ENCODE measurements at places on chromosomes 16 and 17.

GRCh38 chr16:67246756-67247191 lies 507 bp downstream of the FHOD1 start:
- DNase-seq, result no peak

GRCh38 chr16:7938175-7938574 lies 605.5 kb downstream of the RBFOX1 start:
- no peak for DNase-seq

GRCh38 chr16:86495756-86496261 lies 14.5 kb upstream of the FOXF1 start:
- no peak for DNase-seq

DNA sequence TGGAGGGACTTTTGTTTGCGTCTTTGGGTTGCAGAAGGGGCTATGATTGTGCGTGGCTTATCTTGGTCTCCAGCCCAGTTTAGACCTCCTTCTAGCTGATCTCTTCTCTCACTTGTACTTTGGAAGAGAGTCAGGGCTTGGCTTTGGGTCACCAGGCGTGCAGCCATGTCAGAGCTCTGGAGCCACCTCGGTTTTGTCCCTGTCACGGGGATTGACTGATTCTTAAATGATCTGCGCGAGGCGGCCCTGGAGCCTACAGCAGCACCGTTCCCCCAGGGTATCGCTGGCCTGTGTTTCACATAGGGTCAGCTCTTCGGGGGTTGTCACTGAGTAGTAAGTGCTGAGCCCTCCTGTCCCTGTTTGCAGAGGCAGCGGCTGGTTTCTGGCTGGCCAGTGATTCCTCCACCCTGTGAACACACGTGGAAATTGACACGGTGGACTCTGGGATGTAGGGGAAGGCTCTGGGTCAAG lies 209.8 kb upstream of the CHMP6 start:
- DNase-seq, result no peak

DNA sequence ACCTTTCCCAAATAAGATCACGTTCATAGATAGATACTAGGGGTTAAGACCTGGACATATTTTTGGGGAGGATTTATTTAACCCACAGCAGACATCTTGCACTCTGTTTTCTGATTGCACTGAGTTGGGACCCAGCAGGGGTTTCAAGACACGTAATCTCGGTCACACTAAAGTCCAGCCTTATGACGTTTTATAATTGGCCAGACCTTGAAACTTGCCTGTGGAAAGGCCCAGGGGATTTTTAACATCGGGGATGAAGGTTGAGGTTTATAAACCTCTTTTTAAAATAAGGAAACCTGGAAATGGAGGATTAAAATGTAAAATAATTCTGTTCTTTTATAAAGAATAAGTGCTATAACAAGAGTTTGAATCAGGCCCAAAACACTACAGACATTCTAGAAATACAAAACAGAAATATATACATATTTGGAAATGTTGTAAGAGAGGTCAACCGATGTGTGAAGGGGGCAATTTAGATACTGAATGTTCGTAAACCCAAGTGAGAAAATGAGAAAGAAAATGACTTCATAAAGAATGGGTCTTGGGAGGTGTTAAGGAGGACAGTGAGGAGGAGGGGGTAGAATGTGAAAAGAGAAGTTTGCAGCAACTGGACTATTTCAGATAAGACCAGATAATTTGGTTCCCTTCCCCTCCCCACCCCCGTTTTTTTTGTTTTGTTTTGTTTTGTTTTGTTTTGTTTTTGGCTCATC lies 61.1 kb upstream of the NOL11 start:
- no peak for DNase-seq

- DNase-seq, result peak; percentile 43
Measured at GRCh38 chr16:67708368-67708771, 10.7 kb downstream of the GFOD2 start.

DNA sequence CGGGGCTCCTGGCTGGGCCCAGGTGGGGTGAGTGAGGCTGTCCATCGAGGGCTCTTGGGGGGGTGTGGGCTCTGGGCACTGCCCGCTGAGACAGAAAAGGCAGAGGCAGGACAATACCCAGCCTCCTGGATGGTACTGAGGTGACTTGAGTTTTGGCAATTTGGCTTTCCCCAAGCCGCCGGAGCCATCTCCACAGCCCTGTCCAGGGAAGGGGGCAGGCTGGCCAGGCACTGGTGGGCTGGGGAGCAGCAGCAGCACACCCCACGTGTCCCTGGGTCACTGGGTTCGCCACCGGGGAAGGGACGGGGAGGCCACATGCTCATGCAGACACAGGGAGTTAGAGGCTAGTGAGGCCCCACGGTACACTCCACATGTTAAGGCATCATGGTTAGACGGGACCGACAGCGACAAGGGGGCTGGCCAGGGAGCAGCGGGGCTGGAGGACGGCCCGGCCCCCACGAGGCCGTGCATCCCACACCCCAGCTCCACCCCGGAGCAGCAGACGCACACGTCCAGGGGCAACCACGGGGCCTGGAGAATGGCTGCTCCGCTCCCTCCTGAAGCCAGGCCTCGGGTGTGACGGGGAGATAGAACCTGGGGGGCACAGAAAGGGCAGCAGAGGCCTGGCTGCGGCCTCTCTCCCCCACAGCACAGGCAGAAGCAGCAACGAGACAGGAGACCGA lies 3.0 kb downstream of the ARHGDIA start:
- DNase-seq, result no peak

DNA sequence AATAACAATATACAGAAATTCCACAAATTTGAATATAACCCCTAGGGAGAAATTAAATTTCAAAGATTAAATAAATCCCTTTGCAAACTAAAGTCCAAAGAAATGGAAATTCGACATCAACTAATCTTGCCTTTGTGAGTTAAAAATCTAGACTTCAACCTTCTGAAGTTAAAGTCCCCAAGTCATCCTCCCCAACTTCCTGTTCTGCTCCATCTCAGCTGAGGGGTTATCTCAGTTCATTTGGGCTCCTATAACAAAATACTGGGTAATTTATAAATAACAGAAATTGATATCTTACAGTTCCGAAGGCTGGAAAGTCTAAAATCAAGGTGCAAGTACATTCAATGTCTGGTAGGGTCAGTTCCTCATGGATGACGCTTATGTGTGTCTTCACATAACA lies 22.8 kb upstream of the KDM6B start:
- DNase-seq, result no peak

DNA sequence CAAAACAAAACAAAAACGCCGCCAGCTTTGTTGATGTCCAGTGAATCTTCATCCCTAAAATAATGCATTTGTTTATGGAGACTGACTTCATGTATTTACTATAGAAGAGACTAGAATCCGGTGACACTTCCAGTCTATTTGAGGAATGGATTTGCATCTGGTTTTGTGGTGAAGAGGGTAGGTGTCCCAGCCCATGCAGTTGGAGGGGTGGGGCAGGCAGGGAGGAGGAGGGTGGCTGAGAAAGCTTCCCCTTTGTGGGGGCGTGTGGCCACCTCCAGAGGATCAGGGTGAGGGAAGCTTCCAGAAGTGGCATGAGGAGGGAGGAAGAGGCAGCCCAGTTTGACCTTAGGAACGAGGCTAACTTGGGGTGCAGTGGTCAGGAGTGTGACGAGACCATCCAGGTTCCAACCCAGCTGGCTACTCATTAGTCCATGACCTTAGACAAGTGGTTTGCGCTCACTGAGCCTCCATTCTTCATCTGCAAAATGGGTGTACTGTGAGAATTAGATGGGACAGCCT lies 69.5 kb downstream of the CMIP start:
- no peak for DNase-seq

- DNase-seq, result no peak
Measured at GRCh38 chr17:3798273-3799180, 2.5 kb downstream of the ITGAE start.

- DNase-seq, result no peak
Measured at GRCh38 chr16:76486740-76487139, 209.5 kb downstream of the CNTNAP4 start.

DNA sequence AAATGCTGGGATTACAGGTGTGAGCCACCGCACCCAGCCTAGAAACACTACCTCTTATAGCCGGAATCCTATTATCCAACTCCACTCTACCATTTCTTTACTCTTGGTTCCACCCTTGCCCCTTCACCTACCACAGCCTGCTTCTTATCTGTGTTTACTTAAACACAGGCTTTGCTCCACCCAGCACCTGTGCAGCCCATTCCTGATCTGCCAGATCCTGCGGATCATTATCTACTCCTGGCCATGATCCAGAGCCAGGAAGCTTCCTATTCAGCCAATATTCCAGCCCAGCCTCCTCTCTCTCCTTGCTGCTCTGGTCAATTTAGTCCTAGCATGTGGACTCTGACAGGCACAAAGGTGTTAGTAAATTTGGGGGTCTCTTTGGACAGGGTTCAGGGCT lies 98.8 kb upstream of the MED13 start:
- no peak for DNase-seq

GRCh38 chr17:77127735-77128361 lies 12.9 kb upstream of the SEC14L1 start:
- peak; percentile 20 for DNase-seq

- DNase-seq, result no peak
Measured at GRCh38 chr16:88045820-88046303, 94.6 kb downstream of the BANP start.

DNA sequence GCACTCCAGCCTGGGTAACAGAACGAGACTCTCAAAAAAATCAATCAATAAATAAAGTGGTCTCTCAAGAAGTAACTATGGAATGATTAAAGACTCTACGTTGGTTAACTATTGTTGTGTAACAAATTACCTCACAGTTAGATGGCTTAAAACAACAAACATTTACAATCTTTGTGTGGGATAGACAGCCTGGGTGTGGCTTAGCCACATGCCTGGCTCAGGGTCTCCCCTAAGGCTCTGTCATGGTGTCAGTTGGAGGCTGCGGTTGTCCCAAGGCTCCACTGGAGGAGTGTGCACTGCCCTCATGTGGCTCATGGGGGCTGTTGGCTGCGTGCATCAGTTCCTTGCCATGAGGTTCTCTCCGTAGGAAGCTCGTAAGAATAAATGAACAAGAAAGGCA lies 294.5 kb downstream of the SNX29 start:
- DNase-seq, result peak; percentile 59

- no peak for DNase-seq
Measured at GRCh38 chr16:79261481-79261940, 339.0 kb downstream of the MAF start.

DNA sequence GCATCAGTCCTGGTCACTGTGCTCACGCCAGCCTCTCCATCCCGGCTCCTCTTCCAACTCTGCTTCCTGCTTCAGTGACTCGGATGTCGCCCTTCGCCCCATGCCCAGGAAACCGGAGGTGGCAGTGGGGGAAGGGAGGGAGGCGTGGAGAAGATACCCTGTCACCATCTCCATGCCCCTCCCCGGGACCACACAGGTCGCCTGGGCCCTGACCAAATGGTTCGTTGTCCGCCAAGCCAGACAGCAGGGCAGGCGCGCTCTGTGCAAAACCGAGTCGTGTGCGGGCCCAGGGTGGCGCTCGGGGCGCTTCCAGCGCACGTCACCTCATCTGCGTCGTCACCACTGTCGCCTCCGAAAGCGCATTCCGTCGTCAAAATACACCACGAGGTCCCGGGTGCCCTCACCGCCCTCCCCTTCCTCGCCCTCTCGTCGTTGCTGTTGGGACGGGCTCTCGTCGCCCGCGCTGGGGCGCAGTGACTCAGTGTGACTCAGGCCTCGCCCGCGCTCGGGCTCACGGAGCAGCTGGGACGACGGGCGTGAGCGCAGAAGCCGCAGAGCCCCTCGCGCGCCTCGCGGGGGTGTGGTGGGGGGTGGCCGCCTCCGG lies 39.2 kb downstream of the ZNF778 start:
- peak; percentile 71 for DNase-seq

GRCh38 chr17:61076621-61077031 lies 323.0 kb upstream of the TBX2 start:
- DNase-seq, result no peak

- peak; percentile 48 for DNase-seq
Measured at GRCh38 chr17:78359321-78359996, 418 bp downstream of the SOCS3 start.

GRCh38 chr16:70561623-70562022 lies 38.0 kb downstream of the SF3B3 start:
- DNase-seq, result no peak

GRCh38 chr16:53080345-53081031 lies 25.7 kb downstream of the CHD9 start:
- DNase-seq, result peak; percentile 94

- DNase-seq, result no peak
Measured at GRCh38 chr16:20673882-20674683, 23.4 kb downstream of the ACSM1 start.

- DNase-seq, result no peak
Measured at GRCh38 chr16:5433587-5433986, 336.0 kb upstream of the EEF2KMT start.

DNA sequence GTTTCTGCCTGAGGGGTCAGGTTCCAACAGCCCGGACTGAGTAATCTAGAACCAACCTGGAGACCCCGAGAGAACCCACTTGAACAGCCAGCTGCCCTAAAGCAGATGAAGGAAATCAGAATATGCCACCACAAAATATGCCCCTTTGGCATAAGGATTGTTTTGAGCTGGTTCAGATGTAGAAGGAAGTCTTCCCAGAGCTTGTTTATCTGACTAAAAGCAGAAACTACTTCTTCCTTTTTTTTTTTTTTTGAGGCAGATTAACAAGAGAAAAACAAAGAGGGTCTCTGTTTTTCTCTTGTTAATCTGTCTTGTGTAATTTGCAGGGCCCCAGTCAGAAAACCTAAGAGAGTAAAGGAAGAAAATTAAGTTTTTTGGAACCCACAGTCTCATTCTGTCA lies 53.0 kb downstream of the PECAM1 start:
- no peak for DNase-seq

DNA sequence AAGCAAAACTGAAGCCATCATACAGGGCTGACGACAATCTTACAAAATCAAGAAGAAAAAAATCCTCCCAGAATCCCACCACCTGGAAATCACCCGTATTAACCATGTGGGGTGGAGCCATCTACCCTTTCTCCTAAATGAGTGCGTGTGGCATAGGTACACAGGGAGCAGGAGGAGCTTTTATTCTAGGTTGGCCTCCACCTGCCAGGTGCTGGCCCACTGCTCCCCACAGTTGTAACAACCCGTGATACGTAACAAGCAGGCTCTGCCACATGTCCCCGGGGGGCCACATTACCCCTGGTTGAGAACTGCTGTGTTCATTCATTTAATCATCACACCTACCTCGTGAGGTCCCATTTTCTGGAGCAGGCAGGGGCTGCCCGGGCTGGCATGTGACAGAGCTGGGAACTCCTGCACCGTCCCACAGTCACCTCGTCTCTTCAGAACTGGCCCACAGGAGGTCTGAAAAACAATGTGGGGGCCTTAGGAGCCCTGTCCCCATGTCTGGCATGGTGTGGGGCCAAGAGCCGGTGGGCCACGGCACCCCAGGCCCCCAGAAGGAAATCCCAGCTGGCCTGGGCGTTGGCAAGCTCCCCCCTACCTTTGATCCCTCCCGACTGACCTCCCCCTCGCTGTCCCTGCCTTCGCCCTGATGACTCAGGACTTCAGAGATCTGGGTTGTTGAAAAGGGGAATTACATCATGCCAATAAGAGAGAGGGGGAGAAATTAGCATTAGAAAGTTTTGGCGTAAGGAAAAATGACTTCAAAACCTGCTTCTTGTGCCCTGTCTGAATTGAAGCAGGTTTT lies 12.9 kb downstream of the CMIP start:
- peak; percentile 76 for DNase-seq

- no peak for DNase-seq
Measured at GRCh38 chr17:50837980-50838954, 2.9 kb downstream of the WFIKKN2 start.

- no peak for DNase-seq
Measured at GRCh38 chr16:407253-407652, 5.6 kb downstream of the DECR2 start.
